Activated CD4-positive, alpha-beta T cell treated with anti-CD3 and anti-CD28 coated beads for 4 hours (primary cell): ENCODE measurements at places on chromosomes 1 and 21.
A peak's percentile ranks its signal among the peaks of the same experiment; 100 is the strongest.

DNA sequence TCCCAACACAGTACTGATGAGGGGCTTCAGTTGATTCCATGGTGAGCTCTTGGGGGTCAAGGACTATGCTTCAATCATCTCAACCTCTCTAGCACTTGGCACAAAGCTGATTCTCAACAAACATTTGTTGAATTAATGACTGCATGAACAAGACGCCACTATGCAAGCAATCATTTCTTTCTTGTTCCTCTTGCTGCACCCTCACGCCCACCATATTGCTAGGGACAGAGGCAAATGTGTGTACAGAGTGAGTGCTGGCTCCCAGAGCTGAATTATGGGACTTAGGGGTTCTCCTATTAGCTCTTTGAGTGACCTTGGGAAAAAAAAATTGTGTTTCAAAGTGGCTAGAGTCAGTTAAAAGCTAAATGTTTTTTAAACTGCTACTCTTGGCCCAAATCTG lies 2.5 kb downstream of the ADAR start:
- DNase-seq = no peak

DNA sequence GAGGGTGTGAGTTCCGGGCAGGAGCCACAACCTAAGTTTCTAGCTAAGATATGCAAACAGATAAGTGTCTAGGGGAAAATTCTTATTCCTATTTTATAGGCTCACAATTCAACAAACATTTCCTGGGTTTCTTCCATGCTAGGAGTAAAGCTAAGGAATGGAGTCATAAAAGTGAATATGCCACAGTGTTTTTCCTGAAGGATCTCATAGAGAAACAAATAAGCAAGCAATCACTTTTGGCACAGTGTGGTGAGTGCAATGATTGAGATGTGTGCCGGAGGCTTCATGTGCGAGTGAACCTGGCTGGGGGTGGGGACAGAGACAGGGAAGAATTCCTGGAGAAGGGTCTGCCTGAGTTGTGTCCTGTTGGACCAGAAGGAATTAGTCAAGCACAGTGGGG lies 147.4 kb downstream of the TENT5C start:
- no peak for DNase-seq

DNA sequence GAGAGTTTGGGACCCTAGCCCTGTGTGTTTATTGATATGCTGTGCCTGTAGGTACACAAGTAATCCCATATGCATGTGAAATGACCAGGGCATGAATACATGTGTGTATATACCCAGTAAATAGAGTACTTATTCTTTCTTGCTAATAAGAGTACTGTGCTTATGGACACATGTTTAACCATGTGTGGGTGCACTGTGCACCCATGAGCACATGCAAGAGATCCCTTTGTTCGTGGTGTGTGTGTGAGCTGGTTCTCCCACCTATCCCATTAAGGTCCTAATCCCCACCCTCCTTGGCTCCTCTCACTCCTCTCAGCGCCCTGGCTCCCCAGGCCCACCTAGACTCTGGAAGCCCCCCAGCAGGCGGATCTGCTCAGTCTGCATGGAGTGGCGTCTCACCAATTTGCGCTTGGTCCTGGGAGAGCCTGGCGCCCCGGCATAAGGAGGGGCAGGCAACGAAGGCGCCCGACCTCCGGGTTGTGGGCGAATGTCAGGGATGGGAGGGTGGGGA lies 2.2 kb upstream of the LIX1L start:
- no peak for DNase-seq

- DNase-seq = no peak
These were observed 218.2 kb downstream of the NRIP1 start for GRCh38 chr21:14846621-14847020.

DNA sequence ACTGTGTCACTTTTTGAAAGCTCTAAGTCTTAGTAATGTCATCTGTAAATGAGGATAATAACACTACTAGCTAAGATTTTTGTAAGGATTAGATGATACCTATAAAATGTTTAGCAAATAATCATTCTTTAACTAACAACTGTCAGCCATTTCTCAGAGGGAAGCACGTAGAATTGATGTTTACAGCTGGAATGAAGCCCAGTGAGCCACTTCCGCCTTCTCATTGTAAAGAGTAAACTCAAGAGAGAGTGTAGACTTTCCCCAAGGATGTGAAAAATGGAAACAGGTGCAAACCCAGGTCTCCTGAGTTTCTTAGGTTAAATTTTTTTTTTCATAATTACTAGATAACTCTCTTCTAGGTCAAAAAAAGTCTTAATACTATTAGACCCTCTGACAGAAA lies 4.9 kb downstream of the GREM2 start:
- no peak for DNase-seq

GRCh38 chr1:246827396-246827795 lies 103.2 kb downstream of the SCCPDH start:
- no peak for DNase-seq

DNA sequence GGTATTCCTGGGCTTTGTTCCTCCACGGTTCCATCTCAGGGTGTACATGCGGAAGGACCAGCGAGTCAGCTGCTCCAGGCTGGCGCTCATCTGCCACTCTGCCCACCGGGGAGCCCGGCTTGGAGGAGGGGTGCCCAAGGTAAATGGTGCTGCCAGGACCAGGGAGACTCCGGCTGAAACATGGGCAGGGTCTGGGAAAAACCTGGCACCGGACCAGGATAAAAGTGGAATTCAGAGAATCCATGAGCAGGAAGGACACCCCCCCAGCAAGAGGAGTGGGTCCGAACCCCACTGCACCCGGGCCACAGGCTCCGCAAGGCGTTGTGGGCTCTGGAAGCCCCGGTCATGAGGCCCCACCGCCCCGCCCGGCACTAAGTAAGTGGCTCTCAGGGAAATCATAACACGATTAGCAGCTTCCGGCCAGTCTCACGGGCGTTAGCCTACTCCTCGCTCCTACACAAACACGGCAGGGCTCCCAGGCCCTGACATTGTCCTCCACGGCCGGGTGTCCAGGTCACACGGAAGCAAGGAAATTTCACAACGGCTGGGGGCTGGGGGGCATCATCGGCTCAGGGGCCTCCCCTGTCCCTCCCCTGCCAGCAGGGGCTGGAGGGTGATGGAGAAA lies 21.1 kb downstream of the MEGF6 start:
- DNase-seq = no peak

DNA sequence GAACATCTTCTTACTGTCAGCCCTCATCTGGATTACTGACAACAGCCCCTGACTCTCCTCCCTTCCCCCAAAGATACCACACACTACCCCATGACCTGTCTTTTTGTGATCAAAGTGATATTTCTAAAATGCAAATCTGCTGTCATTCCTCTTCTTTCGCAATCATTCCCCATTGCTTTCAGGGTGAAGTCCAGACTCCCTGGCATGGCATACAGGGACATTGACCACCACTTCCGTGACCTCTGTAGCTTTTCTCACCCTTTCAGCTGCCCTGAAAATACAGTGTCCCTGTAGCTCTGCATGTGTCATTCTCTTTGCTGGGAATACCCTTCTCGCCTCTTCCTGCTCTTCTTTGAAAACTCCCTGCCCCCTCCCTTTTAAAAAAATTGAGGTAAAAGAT lies 4.1 kb downstream of the SERINC2 start:
- no peak for DNase-seq

- DNase-seq = no peak
These were observed 52.8 kb downstream of the TRIM11 start for GRCh38 chr1:228353601-228354371.

GRCh38 chr1:18953731-18954231 lies 2.7 kb downstream of the IFFO2 start:
- no peak for DNase-seq

DNA sequence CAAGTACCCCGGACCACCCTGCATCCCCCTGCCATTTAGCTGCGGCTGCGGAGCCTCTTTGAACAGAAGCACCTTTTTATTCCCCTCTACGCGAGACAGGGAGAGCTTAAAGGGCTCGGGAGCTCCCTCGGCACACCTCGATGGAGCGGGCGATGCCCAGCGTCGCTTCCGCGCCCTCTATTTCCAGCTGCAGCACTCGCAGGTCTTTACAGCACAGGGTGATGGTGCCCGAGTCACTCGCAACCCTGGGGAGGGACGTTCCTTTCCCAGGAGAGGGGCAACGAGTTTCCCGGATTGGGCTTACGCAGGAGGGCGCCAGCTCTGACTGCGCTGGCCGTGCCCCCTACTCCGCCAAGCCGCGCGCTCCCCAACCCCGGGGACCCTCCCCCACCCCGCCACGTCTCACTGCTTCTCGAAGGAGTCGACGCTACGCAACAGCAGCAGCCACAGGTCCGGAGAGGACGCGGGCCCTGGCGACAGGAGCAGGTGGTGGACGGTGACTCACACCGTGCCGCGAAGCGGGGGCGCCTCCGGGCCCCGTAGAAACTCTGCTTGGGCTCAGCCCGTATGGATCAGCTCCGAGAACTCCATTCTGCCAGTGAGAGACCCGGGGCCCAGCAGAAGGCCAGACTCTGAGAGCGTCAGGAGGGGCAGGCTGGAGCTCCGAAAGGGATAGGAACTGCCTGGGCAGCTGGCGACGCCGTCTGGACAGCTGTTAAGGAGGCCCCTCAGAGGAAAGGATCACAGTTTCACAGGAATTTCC lies 5.8 kb upstream of the FAM167B start:
- DNase-seq = no peak

GRCh38 chr1:61389926-61390845 lies 307.8 kb downstream of the NFIA start:
- DNase-seq = no peak

DNA sequence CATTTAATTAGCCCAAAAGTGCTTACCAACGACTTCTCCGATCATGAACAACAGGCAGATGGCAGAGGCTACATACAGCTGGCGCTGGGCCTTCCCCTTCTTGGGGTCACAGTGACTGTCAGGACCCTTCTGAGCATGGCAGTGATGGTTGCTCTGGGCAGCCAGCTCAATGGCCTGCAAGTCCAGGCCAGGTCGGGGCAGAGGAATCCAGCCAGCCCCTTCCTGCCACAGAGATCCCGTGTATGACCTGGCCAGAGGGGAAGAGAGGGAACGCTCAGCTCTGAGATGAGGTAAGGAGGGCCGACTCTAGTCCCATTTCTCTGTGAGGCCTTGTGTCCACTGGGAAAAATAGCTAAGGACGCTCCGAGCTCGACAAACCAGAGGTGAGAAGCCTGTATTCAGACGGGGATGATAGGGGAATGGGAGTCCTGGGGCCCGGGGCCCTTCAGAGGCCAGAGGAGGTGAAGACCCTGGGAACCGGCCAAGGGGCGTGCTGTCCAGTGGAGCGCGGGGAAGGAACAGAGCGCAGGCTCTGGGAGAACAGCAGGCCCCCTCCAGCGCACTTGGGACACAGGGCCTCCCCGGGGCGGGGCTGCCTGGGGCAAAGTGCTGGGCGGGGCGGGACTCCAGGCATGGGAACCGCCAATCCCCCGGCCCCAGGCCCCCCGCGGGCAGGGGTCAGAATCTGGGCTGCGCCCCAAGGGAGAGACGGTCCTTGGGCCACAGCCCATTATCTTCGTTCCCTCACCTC lies 772 bp downstream of the SLC30A2 start:
- no peak for DNase-seq

DNA sequence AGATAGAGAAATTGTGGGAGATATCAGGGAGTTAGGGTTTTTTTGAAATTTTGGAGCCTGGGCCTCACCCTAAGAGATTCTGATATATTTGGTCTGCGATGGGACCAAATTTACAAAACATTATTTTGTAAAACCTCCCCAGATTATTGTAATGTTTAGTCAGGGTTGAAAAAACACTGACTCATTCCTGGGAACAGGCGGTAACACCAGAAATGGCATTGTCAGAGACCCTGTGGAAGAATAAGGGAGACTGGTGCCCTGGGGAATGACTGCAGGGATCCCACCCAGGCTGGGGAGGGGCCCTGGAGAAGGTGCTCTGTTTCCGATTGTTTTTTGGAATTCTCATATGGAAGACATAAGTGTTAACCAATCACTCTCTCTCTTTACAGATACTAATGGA lies 13.1 kb upstream of the STRIP1 start:
- no peak for DNase-seq

DNA sequence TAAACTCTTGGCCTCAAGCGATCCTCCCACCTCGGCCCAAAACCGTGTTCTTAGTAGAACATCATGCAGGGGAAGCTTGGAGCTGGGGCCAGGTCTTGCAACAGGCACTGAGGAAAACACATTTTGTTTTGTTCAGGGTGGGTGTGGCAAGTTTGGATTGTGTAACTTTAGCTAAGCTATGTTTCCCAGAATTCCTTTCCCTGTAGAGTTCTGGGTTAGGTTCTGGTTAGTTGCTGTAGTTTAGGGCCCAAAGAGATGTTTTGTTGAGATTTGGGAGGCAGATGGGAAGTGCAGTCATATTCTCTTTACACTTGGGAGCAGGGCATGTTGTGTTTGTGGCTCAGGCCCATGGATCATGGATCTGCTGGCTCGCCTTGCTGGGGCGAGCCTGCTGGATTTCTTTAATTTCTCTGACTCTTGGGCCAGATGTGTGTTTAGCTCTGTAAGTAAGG lies 24.0 kb downstream of the PLA2G5 start:
- DNase-seq = no peak

GRCh38 chr1:43270421-43271095 lies 775 bp downstream of the TMEM125 start:
- no peak for DNase-seq

DNA sequence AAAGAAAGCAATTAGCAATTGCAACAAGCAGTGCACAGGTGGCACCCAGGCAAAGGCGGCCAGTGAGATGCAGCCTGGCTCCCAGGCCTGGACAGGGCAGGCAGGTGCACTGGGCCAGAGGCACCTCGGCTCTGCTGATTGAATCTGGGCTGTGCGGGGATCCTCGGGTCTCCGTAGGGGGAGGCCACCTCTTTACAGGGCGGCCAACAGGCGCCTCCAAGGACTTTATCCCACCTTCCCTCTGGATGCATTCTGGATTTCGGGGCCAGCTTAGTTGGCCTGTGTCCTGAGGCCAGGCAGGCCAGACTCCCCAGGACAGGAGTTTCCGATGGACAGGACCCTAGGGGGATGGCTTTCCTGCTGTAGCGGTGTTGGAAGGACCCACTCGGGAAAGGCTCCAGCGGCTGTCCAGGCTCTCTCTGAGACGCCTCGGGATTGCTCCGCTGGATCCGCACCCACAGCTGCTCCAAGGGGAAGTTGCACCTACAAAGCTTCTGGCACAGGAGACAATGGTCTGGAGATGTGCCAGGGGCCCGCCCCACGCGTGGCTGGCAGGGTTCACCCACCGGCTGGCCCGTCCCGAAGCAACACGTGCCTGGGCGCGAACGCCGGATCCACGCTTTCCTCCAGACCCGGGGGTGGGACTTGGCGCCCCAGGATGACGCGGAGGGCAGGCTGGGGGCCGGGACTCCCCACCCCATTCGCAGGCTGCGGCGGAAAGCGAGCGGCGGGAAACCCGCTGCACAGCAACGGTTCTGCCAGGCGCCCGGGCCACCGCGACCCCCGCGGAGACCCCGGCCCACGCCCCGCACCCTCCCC lies 810 bp downstream of the SLC19A1 start:
- DNase-seq = peak; percentile 81
